ENCODE measurements at places on chromosomes 4 and X.

GRCh38 chr4:181701214-181701613, 542.0 kb upstream of the TENM3 start:
- DNase-seq = no peak

DNA sequence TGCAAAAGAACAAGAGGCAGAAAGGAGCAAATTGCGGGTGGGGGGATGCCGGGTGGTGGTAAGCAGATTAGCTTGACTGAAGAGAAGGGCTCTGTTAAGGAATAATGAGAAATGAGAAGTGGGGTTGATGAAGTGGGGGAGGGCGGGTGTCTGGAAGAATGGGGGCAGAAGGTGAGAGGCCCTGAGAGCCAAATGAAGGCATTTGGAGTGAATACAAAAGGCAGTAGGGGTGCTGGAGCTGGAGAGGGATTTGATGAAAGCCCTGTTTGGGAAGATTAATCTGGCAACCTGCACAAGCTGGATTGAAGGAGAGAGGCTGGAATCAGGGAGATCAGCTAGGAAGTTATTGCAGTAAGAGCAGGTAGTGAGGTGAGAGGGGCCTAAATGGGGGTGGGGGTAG, 82.1 kb downstream of the GUCY2F start:
- no peak for DNase-seq

- no peak for DNase-seq
These were observed 138.7 kb downstream of the FRYL start for GRCh38 chr4:48641401-48641800.

GRCh38 chr4:186149872-186150271, 41.5 kb upstream of the CYP4V2 start:
- DNase-seq = peak; percentile 57

DNA sequence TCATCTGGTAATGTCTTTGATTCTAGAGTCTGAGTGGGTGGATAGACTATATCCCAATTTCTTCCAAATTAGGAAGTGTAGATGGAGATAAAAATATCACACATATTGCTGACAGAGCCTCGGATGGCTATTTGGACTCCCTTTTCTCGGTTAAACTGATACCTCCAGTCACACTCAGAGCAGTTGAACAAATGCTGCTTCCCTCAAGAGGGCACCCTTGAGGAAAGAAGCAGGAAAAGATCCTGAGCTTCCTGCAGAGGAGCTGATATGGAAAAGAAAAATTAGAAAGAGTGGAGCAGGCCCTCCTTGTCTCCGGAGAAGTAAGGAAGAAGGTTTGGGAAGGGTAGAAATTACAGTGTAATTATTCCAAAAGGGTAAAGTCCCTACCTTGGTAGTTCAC, 96.2 kb upstream of the CCSER1 start:
- no peak for DNase-seq

DNA sequence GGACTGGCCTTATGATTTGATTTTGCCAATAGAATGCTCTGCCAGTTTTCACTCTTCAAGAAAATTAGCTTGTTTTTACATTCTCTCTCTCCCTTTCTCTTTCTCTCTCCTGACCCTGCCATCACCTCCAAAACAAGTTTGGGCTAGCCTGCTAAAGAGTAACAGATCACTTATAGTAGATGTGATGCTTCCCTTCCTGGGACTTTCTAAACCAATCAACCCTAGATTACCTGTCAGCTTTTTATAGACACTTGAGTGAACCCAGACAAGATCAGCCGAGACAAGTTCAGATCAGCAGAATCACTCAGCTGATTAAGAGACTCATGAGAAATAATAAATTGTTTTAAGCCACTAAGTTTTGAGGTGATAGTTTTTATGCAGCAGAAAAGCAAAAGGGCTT, 521.2 kb downstream of the ANKRD50 start:
- no peak for DNase-seq

- DNase-seq = no peak
These were observed 165.0 kb downstream of the RAPGEF2 start for GRCh38 chr4:159267869-159268285.

GRCh38 chrX:103878466-103879122, 46.5 kb upstream of the RAB9B start:
- DNase-seq = peak; percentile 56

DNA sequence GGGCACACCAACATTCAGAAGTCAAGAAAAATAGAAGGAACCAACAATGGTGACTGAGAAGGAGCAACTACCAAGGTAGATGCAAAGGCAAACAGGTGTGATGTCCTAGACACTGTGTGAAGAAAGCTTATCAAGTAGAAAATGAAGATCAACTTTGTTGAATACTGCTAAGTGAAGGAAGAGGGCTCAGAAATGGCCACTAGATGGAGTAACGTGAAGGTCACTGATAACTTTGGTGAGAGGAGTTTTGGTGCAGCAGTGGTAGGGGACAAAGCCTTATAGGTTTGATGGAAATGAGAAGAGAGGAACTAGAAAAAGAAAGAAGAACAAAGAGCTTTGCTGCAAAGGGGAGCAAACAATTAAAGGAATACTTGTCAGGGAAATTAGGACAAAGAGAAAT, 23.5 kb downstream of the OTC start:
- peak; percentile 9 for DNase-seq

DNA sequence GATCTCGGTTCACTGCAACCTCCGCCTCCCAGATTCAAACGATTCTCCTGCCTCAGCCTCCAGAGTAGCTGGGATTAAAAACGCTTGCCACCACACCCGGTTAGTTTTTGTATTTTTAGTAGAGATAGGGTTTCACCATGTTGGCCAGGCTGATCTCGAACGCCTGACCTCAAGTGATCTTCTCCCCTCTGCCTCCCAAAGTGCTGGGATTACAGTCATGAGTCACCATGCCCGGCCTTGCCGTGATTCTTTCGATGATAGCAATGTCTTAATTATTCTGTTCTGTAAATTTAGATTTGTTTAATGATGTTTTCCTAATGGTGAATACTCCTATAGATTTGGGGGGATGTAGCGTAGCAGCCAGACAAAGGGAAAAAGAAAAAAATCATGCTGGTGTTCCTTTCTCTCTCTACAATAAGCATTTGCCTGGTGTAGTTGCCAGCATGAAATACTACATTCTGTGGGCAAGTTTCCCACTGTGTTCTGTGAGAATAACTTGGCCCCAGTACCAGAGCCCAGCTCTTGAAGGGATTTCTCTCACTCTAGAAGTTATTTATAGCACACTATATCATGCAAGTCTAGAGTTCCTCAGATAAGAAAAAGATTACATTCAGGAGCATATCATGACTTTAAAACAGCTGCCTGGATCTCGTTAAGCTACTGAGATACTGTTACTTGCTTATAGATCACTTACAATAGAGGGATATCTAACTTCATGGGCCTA, 15.4 kb downstream of the NIPAL1 start:
- DNase-seq = no peak

GRCh38 chr4:16866974-16867373, 31.5 kb downstream of the LDB2 start:
- no peak for DNase-seq

GRCh38 chr4:107823870-107824349, 822 bp upstream of the SGMS2 start:
- no peak for DNase-seq

DNA sequence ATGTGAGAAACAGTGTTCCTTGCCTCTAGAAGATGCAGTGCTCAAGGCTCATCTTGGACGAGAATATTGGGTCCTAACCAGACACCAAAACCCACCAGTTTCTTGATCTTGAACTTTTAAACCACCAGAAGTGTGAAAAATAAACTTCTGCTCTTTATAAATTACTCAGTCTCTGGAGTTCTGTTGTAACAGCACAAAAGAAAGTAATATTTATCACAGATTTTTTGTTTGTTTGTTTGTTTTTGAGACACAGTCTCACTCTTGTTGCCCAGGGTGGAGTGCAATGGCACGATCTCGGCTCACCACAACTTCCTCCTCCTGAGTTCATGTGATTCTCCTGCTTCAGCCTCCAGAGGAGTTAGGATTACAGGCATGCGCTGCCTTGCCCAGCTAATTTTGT, 371.1 kb upstream of the NDST4 start:
- DNase-seq = no peak

DNA sequence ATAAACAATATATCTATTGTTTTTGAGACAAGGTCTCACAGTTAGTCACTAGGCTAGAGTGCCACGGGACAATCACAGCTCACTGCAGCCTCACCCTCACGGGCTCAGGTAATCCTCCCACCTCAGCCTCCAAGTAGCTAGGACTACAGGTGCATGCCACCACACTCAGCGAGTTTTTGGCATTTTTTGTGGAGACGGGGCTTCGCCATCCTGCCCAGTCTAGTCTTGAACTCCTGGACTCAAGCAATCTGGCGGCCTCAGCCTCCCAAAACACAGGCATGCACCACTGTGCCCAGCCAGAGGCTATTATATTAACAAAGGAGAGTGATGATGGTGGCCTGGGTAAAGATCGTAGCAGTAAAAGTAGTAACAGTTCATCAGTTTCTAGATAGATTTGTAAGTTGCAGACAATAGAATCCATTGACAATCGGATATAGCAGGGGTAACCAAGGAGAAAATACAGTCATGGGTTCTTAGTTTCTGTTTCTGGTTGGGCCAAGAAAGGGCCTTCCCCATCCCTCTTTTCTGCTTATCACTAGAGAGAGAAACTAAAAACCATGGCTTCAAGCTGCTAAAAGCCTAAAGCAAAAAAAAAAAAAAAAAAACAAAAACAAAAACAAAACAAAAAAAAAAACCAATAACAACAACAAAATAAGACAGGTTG, 60.6 kb downstream of the ANXA10 start:
- no peak for DNase-seq

DNA sequence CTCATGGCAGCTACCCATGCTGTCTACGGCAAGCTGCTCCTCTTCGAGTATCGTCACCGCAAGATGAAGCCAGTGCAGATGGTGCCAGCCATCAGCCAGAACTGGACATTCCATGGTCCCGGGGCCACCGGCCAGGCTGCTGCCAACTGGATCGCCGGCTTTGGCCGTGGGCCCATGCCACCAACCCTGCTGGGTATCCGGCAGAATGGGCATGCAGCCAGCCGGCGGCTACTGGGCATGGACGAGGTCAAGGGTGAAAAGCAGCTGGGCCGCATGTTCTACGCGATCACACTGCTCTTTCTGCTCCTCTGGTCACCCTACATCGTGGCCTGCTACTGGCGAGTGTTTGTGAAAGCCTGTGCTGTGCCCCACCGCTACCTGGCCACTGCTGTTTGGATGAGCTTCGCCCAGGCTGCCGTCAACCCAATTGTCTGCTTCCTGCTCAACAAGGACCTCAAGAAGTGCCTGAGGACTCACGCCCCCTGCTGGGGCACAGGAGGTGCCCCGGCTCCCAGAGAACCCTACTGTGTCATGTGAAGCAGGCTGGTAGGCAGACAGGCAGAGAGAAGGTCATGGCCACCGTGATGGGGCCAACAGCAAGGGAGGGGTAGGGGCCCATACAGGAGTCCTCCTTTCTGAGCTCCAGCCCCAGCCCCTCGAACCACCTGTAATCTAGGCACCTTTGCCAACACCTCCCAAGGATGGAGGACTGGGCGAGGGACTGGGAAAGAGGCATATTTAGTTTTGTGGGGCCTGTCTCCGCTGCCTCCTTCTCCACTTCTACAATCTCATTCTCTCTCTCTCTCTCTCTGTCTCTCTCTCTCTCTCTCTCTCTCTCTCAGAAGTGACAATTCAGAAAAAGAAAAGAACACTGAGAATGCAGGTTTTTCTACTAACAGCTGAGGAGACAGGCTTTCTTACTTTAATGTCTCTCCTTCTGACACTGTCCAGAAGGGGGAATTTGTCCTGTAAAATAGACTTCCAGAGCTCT, 4.7 kb upstream of the TSPYL2 start:
- DNase-seq = no peak

- DNase-seq = no peak
These were observed 50.0 kb downstream of the FGFBP1 start for GRCh38 chr4:15888515-15888914.

GRCh38 chrX:115058276-115058675, 40.9 kb upstream of the IL13RA2 start:
- peak; percentile 48 for DNase-seq

- DNase-seq = no peak
These were observed 231.4 kb upstream of the MID1 start for GRCh38 chrX:10851809-10852208.

DNA sequence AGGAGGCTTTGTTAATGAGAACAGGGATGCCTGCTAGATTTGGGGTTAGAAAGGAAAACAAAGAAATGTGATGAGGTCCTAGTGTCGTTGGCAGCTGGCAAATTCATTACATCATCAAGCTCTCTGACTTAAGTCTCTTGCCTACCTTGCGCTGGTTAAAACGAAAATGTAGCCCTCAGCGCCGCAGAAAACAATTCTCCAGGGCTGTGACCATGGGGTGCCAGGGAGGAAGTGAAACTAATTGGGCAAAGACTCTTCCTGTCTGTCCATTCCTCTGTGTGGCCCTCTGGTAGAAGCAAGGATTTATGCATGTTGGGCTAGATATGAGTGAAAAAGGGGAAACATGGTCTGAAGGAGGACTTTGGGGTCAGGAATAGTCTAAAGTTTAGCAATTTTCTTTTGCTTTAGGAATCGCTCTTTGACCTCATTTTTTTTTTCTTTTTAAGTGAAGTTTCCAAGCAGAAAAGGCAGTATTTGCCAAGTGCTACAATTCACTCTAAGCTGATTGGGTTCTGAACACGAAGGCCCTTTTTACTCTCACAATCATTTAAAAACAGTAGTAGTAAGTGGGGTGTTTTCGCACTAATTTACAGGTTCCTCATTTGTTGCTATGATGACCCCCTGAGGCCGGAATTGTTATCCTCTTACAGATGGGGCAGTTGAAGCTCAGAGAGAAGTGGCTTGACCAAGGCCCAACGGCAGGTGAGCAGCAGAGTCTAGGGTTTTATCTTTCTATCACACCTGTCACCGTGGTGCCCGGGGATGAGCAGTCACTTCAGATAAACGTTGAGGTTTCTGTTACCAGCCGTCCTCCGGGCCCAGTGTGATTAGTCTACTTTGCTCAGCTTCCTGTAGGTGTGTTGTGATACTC, 27.3 kb upstream of the CHRNA9 start:
- no peak for DNase-seq

DNA sequence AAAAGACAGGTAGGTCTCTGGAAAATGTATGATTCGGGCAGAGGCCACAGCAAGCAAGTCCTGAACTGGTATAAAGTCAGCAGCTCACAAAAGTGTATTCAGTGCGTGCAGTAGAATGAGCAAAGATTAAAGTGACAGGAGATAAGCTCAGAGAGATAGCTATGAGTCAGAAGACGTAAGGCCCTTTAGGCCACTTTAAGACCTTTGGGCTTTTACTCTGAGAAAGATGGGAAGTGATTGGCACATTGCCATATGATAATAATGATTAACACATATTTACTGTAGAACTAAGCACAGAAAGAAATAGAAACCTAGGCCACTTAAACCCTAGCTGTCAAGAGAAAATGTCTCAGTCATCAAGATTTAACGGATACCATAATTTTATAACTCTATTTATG, 51.7 kb downstream of the TBCK start:
- no peak for DNase-seq
